ENCODE measurements at places on chromosomes 13 and 19.
A peak's percentile ranks its signal among the peaks of the same experiment; 100 is the strongest.

DNA sequence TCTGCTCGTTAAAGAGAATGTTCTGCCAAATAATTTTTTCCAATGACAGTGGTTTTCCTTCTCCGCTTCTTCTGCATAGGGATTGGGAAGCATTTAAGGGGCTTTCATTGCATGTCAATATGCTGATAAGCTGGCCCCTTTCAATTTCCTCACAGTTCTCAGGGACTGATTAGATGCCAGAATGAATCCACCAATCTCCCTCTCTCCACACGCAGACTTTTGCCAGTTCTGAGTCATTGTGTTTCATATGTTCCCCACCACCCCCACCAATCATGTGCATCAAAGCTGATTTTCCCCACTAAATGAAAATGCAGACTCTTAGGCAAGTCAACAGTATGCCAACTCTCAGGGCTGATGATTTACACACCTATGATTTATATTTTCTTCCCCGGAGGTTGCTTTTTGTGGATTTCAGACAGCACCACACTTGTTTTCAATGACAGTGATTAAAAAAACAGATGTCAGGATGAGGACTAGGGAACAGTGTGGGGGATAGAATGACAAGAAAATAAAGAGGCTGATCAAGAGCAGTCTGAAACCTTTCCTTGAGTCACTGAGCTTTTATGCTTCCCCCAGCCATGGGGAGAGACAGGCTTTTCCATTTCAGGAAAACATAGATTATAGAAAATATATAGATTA is 47.9 kb upstream of the C13orf42 start:
- no peak for DNase-seq

GRCh38 chr13:66036024-66036614 is 1194.0 kb downstream of the PCDH9 start:
- no peak for DNase-seq

- DNase-seq: no peak
These were observed 62.9 kb downstream of the DCT start for GRCh38 chr13:94416454-94417080.

- no peak for DNase-seq
These were observed 35.2 kb downstream of the ADPRHL1 start for GRCh38 chr13:113417836-113418721.

- no peak for DNase-seq
These were observed 17.3 kb downstream of the SIGLEC8 start for GRCh38 chr19:51440846-51441409.

DNA sequence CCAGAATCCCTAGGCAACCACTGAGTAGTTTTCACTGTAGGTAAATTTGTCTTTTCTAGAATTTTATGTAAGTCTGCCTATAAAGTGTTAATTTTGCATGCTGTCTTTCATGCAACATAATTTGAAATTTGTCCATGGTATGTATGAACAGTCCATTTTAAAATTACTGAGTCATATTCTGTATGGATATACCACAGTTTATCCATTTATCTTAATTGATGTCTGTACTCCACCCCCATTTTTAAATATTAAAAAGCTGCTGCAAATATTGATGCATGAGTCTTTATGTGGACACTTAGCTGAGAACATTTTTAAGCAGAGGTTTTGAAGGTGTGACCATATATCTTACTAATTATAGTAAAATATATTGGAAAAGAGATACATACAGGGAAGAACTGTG is 9.0 kb downstream of the ZNF134 start:
- DNase-seq: no peak

DNA sequence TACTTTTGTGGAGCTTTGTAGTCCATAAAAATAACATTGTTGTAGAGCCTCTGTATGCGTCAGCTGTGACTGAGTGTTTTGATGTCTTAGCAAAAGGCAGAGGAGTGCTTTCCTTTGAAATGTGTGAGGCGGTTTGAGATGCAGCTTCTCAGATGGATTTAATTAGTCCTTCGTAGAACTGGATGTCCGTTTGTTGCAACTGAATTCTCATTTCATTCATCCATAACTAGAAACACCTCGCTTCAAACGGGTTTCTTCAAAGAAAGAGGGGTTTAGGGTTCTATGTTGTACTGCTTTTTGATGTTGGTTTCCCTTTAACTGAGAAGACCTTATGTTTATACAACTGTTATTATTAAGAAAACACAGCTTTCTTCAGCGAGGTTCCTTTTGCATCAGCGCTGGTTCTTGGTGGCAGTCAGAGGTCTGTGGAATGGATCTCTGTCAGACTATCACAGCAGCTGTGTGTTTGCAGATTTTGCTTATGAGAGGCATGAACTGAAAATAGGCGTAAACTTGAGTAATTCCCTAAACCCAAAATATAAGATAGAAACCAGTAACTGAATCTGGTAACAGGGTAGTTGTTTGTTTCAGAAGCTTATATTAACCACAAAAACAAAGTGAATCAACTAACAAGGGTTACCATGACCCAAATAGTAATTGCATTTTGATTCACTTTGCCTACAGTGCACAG is 194.4 kb downstream of the GGACT start:
- DNase-seq: no peak

- peak; percentile 65 for DNase-seq
These were observed at the start of gene KANK3 for GRCh38 chr19:8342684-8343482. KANK3 (minus strand) TSS chr19:8343262; CDS start chr19:8337828, 5,434 bp downstream.

GRCh38 chr19:55071129-55071502 is 4.6 kb upstream of the EPS8L1 start:
- DNase-seq: no peak

DNA sequence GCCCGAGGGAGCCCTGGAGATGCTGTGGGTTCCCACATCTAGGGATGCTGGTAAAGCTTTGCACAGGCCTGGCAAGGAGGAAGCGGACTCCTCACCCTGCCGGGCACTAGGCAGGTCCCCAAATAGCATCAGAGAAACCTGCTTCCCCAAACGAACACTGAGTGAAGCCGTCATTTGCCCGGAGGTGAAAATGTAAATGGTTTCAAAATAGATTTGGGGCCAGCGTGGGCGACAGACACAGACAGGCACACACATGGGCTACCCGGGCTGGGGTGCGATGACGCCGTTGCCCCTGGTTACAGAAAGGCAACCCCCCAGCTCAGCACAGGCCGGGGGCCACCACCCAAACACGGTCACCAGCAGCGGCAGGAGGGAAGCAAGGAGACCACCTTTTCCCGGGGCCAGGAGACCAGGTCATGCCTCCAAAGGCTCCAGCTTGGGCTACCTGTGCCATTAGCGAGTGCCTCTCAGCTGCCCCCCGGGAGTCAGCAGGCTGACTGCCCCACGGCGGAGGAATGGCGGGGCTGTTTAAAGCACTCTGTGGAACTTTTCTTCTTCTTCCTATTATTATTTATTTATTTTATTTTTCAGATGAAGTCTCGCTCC is 47.5 kb upstream of the NDUFS7 start:
- DNase-seq: no peak

DNA sequence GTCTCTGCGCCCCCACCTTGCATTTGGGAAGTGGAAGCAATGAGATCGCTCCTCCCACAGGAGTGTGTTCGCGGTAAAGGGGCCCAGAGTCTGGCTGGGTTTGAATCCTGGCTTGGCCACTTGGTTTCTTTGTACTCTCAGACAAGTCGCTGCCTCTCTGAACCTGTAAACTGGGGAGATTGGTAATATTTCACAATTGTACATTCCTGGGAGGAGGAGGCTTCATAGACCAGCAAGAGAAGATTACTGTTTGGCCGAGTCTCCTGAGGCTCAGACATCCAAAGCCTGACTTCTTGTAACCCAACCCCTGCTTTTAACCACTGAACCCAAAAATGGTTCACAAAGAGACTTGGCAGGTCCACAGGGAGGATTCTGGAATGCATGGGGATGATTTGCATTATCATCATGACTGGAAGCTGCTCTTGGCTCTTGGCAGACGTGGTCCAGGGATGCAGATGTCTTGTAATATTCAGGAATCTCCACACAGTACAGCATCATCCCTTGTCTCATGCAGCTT is 13.6 kb upstream of the STRN4 start:
- no peak for DNase-seq

DNA sequence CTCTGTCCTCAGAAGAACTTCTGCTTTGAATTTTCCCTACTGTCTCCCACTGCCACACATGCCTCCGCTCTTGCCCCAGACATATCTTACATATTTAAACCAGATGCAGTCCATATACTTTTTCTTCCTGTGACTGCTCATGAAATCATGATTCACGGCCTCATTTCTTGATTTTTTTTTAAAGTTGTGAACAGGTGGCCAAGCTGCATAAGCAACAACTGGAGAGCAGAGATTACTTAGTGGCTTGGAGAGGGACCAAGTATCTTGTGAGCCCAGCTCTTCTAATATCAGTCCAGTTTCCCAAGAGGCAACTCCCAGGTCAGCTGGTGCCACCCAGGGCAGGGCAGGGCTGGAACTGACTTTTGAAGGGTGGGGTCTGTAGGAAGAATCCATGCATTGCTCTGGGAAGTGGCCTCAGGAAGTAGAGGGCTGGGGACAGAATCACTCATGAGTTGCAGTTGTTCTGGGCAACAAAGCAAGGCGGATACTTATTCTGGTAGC is 152.4 kb downstream of the LMO7 start:
- DNase-seq: no peak

DNA sequence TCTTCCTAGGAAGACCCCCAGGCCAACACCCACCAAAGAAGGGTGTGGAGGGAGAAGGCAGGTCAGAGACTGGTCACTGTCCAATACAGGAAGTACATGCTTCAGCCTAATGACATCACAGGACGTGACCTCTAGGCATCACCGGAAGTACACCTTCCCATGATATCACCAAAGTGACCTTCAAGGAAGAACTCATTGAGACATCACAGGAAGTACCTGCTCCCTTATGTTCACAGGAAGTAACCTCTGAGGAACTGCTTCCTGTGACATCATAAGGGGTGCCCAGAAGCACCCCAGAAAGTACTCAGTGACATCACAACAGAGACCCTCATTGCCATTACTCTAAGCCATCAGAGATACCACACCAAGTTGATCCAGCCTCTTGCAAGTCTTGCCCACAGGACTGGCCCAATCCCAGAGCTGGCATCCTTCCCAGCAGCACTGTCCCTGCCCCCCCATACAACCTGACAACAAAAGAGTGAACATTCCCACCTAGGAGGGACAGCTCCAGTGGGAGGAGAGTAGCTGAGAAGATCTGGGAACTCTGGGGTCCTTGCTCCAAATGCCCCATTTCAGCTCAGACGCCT is 24.2 kb upstream of the NANOS2 start:
- no peak for DNase-seq

- no peak for DNase-seq
These were observed 448.2 kb downstream of the KCTD12 start for GRCh38 chr13:76438050-76438449.

GRCh38 chr19:46898731-46899130 is 37.9 kb downstream of the ARHGAP35 start:
- DNase-seq: no peak

- no peak for DNase-seq
These were observed 25.9 kb downstream of the RCN3 start for GRCh38 chr19:49553451-49554271.

- no peak for DNase-seq
These were observed 16.1 kb downstream of the VWA8 start for GRCh38 chr13:41944635-41945397.

DNA sequence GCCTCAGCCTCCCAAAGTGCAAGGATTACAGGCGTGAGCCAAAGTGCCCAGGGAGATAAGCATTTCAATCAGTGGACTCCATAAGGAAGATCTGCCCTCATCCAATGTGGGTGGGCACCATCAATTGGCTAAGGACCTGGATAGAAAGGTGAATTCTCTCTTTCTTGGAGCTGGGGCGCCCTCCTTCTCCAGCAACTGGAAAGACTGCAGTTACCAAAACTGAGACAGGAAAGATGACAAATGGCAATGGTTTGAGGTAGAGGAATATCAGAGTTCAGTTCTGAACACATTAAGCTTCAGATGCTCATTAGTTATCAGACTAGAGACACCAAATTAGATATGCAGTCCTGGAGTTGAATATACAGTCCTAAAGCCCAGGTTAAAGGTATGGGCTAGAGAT is 10.5 kb upstream of the ELF1 start:
- DNase-seq: no peak

GRCh38 chr19:49442354-49442753 is 1.0 kb upstream of the SLC17A7 start:
- no peak for DNase-seq

DNA sequence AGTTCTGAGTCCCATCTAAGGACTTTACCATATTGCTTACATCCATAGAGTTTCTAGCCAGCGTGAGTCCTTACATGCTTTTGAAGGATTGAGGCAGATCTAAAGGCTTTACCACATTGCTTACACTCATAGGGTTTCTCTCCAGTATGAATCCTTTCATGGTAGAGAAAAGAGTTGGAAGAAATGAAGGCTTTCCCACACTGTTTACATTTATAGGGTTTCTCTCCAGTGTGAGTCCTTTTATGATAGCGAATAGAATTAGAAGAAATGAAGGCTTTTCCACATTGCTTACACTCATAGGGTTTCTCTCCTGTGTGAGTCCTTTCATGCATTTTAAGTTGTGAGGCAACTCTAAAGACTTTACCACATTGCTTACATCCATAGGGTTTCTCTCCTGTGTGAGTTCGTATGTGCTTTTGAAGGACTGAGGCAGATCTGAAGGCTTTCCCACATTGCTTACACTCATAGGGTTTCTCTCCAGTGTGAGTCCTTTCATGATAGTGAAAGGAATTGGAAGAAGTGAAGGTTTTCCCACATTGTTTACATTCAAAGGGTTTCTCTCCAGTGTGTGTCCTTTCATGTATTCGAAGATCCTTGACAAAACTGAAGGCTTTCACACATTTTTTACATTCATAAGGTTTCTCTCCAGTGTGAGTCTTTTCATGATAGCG is 8.4 kb upstream of the ZNF433 start:
- no peak for DNase-seq

- DNase-seq: no peak
These were observed 56.2 kb upstream of the ARHGEF7 start for GRCh38 chr13:111058796-111059506.

DNA sequence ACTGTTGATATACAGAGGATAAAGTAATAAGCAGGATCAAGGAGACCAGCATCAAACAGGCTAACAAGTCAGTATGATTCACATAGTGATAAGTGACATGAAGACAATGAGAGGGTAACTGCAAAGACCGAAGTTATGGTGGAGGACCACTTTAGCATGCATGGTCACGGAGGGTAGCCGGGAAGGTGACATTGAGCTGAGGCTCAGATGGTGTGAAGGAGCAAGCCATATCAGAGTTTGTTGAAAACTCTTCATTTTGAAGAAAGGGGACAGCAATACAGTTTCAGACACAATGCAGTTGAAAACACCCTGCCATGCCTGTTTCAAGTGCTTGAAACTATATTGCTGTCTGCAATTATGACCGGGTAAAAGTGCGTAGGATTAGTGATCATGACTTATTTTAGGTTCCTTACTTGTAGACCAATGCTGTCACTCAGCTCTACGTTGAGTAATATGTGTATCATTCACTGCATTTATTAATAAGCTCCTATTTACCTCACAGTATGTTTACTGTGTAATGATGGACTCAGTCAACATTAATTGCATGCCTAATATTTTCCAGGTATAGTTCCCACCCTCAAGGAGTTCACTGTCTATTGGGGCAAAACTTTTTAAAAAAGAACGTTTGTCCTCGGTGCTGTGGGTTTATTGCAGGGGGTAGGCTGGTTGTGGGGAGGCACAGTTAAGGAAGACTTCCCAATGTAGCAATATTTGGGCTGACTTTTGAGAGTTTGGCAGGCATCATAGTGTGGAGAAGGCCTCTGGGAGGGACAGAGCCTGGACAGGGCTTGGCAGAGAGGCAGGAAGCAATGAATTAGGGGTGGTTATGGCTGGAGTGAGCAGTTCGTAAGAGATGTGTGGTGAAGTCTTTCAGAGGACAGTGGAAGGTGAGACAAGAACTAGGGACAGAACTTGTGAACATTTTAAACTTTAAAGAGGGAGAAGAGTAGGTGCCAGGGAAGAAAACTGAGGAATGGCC is 3.2 kb downstream of the UBAC2 start:
- no peak for DNase-seq

All from esophagus squamous epithelium (tissue), 5 donors.